H9 (cell line): ENCODE measurements at places on chromosomes 13 and 19. TPM values are rescaled to one million over a fixed set of nuclear protein-coding genes. Genes with fewer than 3 reads are reported as not detected.

- no peak overlapping the region for H3K4me3 ChIP-seq
- no peaks in the 10 kb centered on the region for H3K4me1 ChIP-seq
- no peak for DNase-seq
- no peak overlapping the region for H3K27ac ChIP-seq
- H3K36me3 ChIP-seq: peaks cover 81% of the 10 kb centered on the region
These were observed 27.2 kb downstream of the WDR62 start for GRCh38 chr19:36081894-36082293.

GRCh38 chr13:90443268-90443667, 904.2 kb upstream of the MIR17HG start:
- H3K4me3 ChIP-seq: no peak overlapping the region
- no peaks in the 10 kb centered on the region; the same call in 1 of the 2 replicates for H3K4me1 ChIP-seq
- no peak for DNase-seq
- no peaks in the 10 kb centered on the region for H3K36me3 ChIP-seq
- H3K27ac ChIP-seq: no peak overlapping the region
- no peaks in the 10 kb centered on the region for H3K27me3 ChIP-seq

DNA sequence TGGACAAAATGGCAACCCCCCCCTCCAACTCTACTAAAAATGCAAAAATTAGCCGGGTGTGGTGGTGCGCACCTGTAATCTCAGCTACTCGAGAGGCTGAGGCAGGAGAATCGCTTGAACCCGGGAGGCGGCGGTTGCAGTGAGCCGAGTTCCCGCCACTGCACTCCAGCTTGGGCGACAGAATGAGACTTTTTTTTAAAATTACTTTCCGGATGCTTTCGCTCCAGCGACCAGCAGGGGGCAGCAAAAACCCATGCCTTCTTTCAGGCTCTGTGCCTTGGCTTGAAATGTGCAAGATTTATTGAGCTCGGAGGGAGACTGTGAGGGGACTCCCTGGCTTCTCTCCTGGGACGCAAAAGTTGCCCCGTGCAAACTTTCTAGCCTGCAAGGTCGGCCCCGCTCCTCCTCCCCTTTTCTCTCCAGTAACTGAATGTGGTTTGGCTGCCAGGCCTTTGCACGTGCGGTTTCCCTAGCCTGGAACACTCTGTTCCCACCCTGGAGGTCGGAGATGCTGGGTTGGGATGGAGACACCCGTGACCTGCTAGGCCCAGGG, 61.4 kb upstream of the NFIC start:
- 0 out of 3 replicates have a peak overlapping the region, but pooled peaks have one; percentile 12 for H3K4me3 ChIP-seq
- DNase-seq: peak; percentile 76
- no peaks in the 10 kb centered on the region; the same call in 1 of the 2 replicates for H3K27me3 ChIP-seq
- H3K4me1 ChIP-seq: no peaks in the 10 kb centered on the region

DNA sequence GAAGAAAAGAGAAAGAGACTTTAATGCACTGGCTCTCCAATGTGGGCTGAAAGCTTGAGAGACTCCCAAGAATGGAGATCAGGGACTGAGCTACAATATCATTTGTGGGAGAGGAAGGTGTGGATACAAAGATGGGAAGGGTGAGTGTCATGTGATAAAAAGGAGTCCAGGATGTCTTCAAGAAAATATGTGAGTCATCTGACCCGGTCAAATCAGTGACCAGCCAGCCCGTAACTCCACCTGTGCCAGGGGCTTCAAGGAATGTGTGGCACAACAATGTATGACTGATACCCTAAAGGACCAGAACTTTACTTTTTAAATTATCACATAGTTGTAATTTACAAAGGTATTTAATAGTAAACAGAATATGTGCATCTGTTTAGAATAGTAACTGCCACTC, 97.2 kb downstream of the DOCK9 start:
- no peak overlapping the region for H3K4me3 ChIP-seq
- no peak for DNase-seq
- no peaks in the 10 kb centered on the region for H3K27me3 ChIP-seq
- peaks cover 6% of the 10 kb centered on the region; the same call in 1 of the 2 replicates for H3K4me1 ChIP-seq

DNA sequence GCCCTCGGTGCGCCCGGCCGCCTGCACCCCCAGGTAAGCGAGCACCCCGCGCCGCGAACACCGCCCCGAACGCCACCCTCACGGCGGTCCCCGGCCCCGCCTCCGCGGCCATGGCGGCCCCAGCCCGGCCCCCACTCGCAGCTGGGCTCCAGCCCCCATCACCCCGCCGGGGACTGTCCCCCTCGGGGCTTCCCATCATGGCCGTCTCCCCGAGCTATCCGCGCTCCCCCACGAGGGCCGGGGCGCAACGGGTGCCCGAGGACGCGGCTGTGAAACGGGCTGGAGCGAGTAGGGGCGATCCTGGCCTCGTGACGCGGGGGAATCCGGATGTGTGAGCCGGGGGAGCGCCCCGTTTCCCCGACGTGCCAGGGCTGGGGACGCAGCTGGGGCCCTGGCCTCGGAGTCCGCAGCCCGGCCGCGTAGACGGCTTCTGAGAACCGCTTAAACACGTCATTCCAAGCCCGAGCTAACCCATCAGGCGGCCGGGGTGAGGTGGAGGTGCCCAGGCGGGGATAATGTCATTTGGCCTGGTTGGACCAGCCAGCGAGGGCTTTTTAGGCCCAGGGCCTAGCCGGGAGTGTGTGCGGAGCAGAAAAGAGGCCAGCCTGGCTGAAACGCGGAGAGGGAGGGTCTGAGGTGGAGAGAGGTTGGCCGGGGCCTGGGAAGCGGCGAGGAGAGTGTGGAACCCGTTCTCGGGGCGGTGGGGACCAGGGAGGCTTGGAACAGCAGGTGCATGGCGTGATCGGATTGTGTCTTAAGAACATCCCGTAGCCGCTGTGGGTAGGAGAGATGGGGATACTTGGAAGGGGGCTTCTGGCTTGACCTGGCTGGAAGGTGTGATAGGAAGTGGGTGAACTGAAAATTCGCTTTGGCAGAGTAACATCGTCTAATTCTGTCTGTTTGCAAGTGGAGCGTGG, 550 bp downstream of the CERS4 start:
- no peaks in the 10 kb centered on the region for H3K27me3 ChIP-seq
- H3K4me1 ChIP-seq: peaks cover 4% of the 10 kb centered on the region; the same call in 1 of the 2 replicates
- peaks cover 22% of the 10 kb centered on the region for H3K36me3 ChIP-seq
- peak overlapping the region; percentile 82 for H3K4me3 ChIP-seq
- H3K27ac ChIP-seq: no peak overlapping the region

Gene C1QTNF9B
- not detected in 2 replicates for total RNA-seq

Gene IZUMO4
- total RNA-seq: 2.1 and 3.0 TPM in 2 replicates

Gene DNASE2
- 23.8 and 26.0 TPM in 2 replicates for total RNA-seq

Gene MYDGF
- total RNA-seq: 43.4 and 47.0 TPM in 2 replicates

Gene CAMSAP3
- total RNA-seq: 28.4 and 31.3 TPM in 2 replicates
